NCI-H1436 treated with DMSO at 0.1 percent for 48 hours (cell line): ENCODE measurements at places on chromosomes 6 and 20.

GRCh38 chr20:42756991-42757390 is 432.7 kb downstream of the PTPRT start:
- no peak for DNase-seq

GRCh38 chr6:44529146-44529905 is 141.8 kb downstream of the CDC5L start:
- no peak for DNase-seq

- no peak for DNase-seq
Measured at GRCh38 chr20:8385247-8385646, 253.2 kb downstream of the PLCB1 start.

DNA sequence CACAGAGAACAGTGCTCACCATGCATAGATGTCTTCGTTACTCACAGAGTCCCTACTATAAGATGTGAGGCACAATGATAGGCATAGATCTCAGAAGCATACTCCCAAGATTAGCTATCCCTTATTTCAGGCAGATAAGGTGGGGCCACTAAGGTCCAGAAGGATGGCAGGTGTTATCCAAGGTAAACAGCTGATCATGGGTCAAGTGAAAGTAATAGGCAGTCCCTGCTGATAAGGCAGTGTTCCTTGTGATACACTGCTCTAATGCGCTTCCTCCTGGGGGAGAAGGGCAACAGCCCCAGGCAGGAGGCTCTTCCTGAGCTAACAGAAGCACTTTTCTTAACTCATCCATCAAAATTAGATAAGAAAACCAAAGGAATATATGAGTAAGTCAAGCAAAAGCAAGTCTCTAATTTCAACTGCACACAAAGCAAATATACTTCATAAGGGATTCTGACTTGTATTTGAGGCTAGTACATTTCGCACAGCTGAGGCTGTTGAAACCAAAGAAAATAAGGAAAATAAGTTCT is 42.2 kb downstream of the METTL24 start:
- DNase-seq: no peak

- DNase-seq: no peak
Measured at GRCh38 chr6:17703256-17703694, 3.5 kb downstream of the NUP153 start.

DNA sequence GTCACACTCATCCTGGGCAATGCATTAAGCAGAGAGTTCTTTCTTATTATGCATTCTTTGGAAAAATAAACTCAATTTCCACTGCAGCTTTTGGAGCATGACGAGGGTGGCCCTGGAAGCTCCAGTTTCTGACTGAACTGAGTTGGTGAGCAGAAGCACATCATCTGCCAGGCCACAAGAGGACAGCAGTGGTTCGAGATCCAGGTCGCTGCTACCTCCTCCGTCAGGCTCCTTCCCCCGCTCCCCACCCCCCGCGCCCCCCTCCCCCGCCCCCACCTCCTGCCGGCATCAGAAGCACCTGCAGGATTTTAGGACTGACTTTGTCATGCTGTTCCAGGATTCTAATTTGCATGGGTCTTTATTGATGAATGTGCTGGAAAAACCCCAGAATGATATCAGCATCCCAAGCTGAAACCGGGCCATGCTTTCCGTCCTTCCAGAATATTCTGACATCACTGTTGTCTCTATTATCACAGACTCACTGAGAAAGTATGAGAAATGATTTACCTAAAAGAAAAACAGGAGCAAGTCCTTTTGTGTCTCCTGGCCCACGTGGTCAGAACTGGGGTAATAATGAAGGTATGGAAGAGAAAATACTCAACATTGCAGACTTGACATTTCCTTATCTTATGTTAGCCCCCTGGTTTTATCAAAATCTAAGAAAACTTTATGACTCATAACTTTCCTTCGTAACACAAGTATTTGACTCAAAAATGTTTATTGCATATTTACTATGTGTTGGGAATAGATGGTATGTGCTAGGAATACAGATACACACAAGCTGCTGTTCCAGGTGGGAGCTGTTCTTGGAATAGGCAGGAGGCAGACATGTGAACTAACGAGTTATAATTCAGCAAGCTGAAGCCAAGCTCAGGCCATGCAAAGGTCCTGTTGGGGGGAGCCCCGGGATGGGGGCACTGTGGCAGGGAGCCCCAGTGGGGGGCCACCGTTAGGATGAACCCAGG is 220.2 kb upstream of the EXOC2 start:
- DNase-seq: no peak

- no peak for DNase-seq
Measured at GRCh38 chr6:111032484-111033140, 50.8 kb downstream of the RPF2 start.

- no peak for DNase-seq
Measured at GRCh38 chr20:36183155-36183944, 28.8 kb downstream of the EPB41L1 start.

DNA sequence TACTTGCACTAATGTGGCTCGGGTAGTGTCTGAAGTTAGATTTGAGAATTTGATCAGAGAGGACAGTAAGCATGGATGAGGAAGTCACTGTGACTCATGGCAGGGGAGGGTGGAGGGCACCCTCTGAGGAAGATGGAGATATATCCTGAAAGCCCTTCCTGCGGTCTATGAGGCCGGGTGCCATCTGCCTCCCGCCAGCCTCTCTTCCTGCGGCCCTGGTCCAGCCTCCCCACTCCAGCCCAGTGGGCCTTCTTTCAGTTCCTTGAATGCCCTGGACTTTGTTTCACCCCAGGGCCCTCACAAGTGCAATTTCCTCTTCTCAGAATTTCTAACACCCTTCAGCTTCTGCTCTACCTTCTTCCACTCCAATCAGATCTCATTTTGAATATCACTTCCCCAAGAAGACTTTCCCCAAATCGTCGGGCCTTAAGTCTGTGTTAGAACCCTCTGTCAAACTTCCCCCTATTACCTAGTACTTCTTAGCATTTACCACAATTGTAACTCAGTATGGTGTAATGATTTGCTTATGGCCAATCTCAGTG is 20.2 kb upstream of the TNFAIP3 start:
- DNase-seq: no peak

- DNase-seq: no peak
Measured at GRCh38 chr6:87672641-87673040, 29.4 kb downstream of the AKIRIN2 start.

DNA sequence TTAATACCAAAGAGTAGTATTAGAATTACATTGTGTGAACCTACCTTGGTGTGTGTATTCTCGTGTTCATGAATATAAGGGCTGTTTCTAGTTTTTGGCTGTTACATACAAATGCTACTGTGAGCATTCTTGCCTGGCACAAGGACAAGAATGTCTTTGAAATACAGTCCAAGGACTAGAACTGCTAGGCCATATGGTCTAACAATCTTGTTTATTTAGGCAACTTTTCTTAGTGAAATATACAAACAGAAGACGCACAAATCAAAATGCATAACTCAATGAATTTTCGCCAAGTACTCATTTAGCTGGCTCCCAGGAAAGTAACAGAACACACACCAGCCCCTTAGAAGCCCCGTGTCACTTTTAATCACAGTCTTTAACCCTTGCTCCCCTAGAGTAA is 28.5 kb downstream of the KDM1B start:
- no peak for DNase-seq

DNA sequence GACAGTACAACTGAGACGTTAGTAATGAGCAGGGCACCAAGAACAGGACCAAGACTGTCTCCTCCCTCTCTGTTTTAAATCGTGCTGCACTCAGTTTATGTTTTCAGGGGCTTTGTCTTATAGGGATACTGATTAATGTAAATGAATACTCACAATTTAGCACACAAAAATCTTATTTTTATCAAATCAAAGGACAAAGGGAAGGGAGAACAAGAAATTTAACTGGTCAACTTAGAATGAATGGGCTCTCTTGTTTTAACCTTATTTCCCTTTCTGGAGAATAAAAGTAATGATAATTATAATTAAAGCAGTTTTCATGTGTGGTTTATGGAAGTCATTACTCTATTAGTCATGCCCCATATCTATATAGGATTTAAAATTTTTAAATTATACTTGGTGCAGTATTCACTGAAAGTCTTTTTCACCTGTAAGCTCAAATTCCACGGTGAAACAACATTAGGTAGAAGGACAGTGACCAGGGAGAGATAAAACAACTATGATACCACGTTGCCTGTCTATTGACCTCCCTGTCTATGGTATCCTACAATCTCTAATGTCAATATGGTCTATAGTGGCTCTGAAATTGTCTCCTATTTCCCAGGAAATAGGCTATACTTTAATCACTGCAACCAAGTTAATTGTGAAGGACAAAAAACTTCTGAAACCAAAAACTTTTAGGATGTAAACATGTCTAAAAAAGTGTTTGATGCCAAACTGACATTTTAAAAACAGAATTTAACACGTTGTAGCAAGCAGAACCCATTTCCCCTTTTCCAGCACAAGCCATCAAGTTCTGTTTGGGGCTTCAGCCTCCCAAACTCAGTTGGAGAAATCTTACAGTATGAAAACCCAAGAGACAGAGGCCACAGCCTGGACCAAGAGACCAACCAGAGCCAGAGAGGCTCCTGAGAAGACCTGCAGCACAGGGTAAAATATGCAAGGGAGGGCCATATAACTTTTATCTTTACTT is 15.0 kb downstream of the ELOVL5 start:
- DNase-seq: no peak

DNA sequence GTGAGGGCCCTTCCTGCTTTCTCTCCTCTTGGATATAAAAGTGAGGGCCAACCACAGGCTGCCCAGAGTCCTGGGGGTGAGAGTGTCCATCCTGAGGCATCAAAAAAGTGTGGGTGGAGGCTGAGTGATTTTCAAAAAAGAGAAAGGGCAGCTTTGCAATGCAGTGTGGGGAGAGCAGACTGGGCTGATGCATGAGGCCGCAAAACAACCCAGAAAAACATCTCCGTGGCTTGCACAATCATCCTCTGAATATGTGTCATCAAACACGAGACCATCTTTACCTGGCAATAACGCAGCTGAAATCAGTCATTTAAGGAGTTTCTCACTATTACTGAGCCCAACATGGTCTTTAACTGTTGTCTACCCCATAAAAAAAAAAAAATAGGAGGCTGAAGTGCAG is 191.2 kb upstream of the SOX4 start:
- DNase-seq: no peak

GRCh38 chr6:84769306-84769705 is 4.9 kb upstream of the TBX18 start:
- DNase-seq: no peak

- no peak for DNase-seq
Measured at GRCh38 chr20:210809-211502, 16.1 kb upstream of the DEFB129 start.

DNA sequence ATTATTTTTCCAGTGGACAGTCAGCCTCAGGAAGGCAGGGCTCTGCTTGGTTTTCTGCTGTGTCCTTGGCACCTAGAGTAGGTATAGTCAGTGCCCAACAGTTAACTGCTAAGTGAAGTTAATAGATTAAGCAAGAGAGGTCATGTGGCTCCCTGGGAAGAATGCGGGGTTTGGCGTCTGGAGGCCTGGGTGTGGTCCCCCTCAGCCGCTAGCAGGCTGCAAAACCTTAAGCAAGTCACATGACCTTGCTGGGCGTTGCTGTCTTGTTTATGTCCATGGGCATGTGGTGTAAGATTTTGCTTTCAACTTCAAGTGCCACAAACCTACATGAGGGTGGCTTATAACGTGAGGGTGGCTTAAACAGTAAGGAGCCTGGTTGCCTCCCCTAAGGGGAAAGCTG is 75.5 kb upstream of the SCP2D1 start:
- no peak for DNase-seq
